Stimulated activated CD4-positive, alpha-beta T cell treated with anti-CD3 and anti-CD28 coated beads, Interleukin-4, amount 100 ng/mL, for 24 hours (primary cell): ENCODE measurements at places on chromosomes 4 and X.

DNA sequence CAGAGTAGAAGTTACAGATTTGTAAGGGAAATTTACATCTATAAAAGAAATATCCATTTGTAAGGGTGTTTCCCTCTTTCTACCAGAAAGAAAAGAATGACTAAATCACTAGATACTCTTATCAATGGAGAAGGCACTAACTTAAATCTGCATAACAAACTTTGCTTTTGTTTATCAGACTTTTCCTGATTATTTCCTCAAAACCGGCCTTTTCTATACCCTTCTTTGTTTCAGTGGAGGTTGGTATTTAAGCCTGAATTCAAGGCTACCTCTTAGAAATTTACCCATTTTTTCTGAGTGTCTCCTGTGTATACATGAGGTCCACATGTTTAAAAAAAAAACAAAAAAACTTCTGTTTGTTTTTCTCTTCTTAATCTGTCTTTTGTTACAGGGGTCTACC, 80.4 kb upstream of the GRPR start:
- DNase-seq: no peak

DNA sequence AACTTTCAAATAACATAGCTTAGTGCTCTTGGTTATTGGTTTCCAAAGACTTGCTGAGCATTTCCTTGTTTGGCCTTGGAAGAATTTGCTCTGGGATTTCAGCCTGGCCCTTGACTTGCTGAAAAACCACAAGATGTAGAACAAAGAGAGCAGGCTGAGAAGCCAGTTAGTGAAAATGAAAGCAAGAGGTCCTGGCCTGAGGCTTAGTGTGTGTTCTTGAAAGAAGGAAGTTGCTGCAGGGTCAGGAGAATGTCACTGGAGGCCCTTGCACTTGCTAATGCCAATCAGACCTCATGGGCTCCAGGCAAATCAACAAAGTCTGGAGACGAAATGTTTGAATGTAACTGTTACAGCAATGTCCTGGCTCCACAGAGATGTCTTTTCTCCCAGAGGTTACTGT, 79.4 kb downstream of the SYNPO2 start:
- DNase-seq: no peak

DNA sequence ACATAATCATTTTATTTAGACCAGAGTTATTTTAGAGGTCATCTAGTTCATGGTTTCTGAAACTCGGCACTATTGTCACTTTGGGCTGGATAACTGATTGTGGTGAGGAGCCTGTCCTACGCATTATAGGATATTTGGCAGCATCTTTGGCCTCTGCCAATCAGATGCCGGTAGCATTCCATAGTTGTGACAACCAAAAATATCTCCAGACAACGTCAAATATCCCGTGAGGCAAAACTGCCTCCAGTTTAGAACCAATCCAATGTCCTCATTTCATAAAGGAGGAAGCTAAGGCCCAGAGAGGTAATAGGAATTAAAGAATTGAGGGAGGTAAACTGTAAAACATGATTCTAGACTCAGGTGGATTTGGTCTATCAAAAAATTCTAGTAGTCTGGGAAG, 6.1 kb downstream of the ZMAT1 start:
- no peak for DNase-seq

DNA sequence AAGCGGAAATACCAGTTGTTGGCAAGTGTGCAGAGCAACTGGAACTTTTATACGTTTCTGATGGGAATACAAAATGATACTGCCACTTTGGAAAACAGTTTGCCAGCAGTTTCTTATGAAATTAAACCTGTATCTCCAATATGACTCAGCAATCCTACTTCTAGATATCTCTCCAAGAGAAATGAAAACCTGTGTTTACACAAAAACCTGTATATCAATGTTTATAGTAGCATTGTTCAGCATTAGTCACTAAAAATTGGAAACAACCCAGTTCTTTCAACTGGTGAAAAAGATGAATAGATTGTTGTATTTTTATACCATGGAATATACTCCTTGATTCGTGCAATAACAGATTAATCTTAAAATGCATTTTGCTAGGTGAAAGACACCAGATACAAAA, 26.8 kb downstream of the ATP7A start:
- DNase-seq: no peak

- DNase-seq: peak; percentile 72
Observed at GRCh38 chr4:83252782-83253405, 31.7 kb downstream of the COQ2 start.

DNA sequence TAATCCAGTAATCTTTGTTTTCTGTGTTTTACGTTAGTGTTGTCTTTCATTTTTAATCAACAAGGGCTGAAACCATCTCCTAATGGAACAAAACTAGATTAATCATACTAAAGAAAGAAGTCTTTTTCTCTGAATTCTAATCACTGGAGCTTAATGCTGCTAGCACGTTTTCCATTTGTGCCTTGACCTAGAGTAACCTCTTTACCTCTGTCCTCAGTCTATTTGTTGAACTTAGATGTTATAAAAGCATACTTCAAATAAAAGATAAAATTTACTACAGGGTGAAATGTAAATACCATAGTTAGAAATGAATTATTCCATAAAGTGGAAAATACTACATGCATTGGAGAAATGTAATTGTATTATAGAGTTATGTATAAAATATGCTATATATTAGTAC, 207.1 kb downstream of the NKX6-1 start:
- no peak for DNase-seq

GRCh38 chrX:39834600-39834999, 263.2 kb downstream of the BCOR start:
- DNase-seq: no peak
